Muscle of leg (tissue), 16 donors: ENCODE measurements at places on chromosomes 2 and 18.

DNA sequence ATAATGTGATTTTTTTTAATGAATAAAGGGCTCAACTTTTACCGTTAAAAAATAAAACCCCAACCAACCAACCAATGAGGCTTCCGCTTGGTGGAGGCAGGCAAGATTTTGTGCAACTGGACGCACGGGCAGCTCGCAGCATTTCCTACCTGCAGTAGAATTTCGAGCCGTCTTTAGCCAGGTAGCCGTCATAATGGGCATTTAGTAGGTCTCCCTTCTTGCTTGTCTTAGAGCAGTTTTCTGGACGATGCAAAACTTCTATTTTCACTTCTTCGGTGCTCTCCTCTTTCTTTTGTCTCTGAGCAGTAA is 316 bp downstream of the FKBP7 start:
- no peak for DNase-seq

DNA sequence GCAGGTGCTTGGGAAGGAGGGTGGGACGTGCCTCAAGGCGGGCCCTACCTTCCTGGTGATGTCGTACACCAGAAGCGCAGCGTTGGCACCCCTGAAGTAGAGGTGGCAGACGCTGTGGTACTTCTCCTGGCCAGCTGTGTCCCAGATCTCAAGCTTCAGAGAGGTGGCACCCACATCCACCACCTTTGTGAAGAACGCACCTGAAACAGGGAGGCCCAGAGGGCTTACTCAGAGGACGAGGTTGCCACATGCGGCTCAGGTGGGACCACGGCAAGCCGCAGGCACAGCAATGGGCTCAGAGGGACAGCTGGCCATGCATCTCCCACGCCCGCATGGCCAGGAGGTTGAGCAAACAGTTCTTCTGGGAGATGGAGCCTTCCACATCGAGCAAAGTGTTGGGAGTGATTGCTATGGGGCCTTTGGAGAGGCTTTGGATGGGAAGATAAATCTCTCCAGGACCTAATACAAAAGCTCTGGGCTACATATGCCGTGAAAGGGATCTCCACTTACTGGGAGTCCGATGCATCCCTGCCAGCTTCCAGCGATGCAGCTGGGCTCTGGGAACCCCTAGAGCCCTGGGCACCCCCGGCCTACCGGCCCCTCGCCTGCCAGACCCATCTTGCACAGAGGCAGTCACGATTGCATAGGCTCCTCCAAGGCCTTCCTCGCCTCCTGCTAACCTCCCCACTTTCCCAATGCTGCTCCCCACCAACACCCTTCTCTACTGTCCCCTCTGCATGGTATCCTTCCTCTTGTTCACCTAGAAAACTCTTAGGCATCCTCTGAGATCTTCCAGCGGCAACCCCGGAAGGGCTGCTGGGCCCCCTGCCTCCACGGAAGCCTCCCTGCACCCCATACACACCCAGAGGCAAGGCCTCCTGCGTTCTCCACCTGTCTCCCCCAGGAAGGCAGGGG is 11.8 kb downstream of the PRLH start:
- no peak for DNase-seq

GRCh38 chr18:70464343-70465114 is 175.7 kb downstream of the SOCS6 start:
- DNase-seq = peak; percentile 74

DNA sequence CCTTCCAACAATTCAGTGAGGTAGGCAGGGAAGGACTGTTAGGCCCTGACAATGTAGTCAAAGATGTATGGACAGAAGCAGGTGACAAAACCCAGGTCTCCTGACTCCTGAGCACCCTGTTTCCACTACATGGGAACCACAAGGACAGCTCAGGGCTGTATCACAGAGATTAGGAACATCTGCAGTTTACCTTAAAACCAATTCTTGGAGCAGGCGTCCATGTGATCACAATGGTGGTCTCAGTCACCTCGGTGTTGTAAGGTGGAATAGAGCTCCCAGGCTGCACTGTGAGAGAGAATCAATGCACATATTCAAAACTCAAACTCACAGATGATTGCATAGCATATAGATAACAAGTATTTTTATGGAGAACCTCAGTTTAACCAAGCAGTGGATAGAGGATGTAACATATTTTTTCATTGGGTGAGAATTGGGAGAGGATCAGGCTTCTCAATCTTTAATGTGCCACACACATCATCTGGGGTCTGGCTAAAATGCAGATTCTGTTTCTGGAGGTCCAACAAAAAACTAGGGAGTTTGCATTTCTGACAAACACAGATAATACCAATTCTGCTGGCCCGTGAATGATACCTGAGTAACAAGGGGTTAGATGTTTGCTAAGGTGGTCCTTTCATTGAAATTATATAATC is 36.7 kb downstream of the FN1 start:
- DNase-seq = no peak

DNA sequence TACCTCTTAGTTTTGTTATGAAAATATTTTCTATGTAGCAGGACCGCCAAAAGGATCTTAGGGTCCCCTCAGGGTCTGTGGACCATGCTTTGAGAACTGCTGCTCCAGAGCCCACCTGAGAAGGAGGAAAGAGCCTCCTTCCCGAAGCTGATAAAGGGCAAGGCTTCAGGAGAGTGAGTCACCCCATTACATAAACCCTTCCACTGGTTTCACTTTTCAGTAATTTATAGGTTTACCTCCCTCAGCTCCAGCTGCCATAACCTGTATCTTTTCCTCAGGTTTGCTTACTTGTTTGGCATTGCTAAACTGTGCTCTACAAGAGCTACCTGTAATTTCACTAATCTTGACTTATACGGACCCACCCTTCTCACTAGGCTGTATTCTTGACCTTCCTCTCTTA is 6.6 kb downstream of the TTLL4 start:
- no peak for DNase-seq

GRCh38 chr2:166499281-166499680 is 5.2 kb upstream of the SCN7A start:
- DNase-seq = peak; percentile 84

- DNase-seq = no peak
Measured at GRCh38 chr2:186437719-186438118, 48.3 kb upstream of the ZC3H15 start.

- peak; percentile 44 for DNase-seq
Measured at GRCh38 chr2:12720278-12720620, 3.5 kb downstream of the TRIB2 start.

DNA sequence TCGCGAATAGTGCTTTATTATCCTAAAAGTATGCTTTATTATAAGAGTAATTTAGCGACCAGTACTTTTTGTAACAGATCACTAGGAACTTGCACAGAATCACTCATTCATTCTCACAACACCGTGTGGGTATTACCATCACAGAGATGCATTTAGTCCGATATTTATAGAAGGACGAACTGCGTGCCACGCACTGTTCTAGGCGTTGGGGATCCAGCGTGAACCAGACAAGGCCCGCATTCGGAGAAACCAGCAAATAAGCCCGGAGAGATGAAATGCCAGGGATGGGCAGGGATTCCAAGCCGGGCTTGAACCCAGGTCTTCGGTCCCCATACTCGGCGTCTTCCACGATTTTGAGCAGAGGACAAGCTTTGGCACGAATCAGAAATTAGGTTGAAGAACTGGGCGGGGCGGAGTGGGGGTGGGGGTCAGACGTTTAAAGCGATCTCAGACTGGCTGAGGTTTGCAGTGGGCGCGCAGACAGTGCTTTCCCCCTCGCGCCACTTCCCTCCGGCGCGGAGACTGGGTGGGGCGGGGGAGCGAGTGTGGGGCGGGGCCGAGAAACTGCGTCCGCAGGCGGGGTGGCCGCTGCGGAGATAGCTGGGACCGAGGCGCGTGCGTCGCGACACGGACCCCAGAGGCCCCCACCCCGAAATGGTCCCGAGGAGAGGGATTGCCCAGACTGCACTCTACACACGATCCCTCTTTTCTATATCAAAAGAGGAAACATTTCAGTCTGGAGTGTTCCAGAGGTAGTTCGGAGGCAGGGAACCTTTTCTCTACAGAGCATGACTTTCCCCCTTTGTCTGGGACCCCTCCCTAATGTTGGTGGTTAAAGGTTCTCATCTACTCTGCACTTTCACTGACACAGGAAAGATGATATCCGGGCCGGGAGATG is 1.1 kb upstream of the CXCR4 start:
- DNase-seq = peak; percentile 53

DNA sequence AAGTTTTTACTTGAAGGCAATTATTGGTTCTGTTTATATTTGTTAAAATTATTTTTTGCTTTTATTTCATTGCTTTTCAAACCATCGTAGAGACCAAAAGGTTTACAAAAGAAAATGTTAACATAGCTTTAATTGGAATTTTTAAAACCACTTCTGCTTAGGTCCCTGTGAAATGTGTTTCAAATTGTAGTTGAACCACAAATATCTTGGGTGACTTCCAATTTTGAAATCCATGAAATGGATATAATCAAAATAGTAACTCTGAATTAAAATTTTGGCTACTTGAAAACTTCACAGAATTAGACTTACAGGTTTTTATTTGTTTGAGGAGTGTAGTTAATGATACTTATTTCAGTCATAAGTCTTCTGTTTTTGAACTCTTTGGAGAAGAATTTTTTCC is 3.1 kb upstream of the SPAG16 start:
- DNase-seq = no peak

GRCh38 chr2:135903650-135904049 is 27.4 kb upstream of the MCM6 start:
- no peak for DNase-seq

DNA sequence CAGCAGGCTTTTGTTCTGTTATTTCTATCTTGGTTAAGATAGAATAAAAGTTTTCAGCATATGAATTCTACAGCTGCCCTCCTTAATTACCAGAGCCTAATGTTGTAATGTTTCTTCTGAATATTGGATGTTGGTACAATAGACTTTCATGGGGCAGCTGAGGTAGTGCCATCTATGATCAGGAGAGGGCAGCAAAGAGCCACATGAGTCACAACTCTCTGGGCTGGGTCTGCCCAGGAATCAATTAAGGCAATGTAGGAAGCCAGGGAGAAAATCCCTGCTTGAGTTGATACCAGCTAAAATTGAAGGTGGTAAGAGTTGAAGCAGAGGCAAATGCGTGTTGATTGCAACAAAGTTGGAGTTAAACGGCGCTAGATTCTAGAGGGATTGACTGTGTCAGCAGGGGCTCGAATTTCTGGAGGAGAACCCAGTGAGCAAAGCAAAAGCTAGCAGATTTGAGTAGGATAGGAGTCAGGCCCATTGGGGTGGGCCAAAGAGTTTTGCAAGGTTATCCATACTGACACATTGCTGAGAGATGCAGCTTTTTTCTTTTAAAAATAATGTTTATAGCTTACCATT is 10.6 kb upstream of the MC5R start:
- DNase-seq = peak; percentile 58

DNA sequence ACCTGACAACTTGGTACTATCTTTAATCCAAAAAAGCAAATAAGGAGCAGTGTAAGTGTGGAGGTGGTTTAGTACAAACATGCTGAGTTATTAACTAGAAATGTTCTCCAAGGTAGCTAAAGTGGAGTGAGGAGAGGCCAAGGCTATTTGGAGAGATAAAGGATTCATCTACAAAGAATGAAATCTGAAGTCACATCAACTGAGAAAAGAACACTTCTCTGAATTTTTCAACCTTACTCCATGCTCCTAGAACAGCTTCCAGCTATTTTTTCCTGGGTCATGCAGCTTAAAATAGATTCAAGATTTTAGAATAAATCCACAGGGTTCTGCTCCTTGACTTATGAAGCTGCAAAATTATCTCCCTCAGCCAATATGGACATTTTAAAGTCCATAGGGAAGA is 18.7 kb downstream of the IMMT start:
- DNase-seq = peak; percentile 28

GRCh38 chr2:20122864-20123263 is 71.4 kb upstream of the LAPTM4A start:
- no peak for DNase-seq

DNA sequence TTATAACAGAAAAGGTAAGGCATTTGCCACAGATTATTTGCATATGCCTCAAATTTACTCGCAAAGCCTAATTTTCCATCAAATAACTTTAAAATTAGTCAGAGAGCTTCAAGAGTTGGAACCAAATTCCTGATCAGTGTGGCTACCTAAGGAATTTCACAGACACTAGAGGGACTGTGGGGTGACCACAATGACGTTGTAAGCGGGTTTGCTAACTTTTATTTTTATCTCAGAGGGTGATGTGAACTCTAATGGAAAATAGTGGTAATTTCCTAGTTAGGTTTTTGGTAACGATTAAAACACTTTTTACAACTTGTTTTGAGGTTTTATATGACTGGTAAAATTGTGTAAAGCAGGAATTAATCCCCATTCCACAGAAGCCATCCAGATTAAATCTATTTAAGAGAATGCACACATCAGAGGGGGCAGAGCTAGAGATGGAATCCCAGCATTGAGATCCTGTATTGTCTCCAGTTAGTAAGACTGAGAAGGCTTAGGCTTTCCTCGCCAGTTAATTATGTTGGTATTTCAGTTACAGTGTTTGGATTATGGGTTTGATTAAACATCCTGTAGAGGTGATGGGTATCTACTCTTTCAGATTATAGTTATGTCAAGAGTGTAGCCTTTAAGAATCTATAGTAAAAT is 129.0 kb downstream of the GPD2 start:
- DNase-seq = no peak

DNA sequence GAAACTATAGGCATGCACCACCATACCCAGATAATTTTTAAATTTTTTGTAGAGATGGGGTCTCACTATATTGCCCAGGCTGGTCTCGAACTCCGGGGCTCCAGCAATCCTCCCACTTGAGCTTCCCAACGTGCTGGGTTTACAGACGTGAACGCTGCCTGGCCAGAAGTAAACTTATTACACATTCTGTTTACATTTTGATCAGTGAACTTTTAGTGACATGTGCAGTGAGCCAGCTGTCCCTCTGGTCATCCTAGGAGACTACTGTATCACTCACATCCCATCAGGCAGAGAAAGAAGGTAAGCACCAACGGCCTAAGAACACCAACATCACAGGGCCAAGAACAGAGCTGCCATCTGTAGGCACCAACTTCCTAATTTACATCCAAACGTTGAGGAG is 22.2 kb downstream of the NDUFA10 start:
- no peak for DNase-seq

DNA sequence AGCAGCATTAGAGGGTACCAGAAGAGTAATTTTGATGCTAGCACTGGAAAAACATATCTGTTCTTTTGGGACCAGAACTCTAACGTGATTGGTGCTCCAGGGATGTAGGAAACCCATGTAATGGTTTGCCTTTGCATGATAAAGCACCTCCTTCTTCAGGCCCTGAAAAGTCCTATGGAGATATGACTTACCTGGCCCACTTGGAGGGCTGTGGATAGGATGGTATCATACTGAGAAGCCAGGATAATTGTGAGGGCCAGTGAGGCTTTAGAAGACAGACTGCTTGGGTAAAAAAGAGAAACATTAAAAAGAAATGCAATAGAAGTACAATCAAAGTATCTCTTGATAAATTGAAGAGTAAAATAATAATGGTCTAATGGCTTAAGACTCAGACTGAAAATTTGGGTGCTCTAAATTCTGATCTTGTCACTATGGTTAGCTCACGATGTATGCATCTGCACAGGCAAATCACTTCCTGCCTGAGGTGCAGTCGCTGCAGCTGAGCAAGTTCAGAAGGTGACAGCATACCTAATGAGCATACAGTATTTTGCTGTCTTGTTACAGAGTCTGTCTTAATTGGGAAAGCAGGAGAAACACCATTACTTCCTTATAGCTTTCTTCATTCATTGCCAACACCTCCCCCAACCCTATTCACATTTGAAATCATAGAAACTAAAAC is 371.5 kb downstream of the NUP35 start:
- no peak for DNase-seq
